ENCODE measurements at places on chromosomes 16 and 17. TPM values are rescaled to one million over a fixed set of nuclear protein-coding genes. Genes with fewer than 3 reads are reported as not detected.

GRCh38 chr17:79760197-79760906 lies 17.6 kb upstream of the CBX2 start:
- no peak for DNase-seq

DNA sequence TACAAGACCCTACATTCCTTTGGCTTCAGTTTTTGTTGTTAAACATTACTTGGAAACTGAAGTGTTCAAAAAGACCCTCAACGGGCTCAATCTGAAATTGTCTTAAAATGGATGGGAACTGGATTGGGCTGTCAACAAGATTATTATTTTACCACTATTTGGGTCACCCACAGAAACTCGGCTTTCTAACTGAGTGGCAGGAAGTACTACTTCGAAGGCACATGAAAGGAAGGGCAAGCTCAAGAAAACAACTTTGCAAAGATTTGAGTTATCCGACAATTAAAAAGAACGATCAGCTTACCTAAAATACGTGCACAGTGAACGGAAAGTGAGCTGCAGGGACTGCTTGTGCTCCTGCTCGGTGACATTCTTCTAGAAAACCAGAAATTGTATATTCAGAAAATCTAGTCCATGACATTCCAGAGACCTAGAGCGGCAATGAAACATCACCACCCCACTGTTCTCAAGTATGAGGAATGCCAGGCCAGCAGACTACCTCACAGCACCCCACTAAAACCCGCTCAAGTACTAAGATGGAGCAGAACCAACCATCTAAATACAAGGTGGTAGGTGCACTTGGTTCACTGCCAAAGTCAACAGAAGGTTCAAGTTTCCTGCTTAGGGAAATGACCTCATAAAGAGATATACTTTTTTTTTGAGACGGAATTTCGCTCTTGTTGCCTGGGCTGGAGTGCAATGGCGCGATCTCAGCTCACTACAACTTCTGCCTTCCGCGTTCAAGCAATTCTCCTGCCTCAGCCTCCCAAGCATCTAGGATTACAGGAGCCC lies 60.5 kb downstream of the ZZEF1 start:
- DNase-seq, result no peak

Gene BCL6B
- total RNA-seq, result 2.2 TPM

Gene RRAD
- 26.8 TPM for total RNA-seq

Gene ZP2
- 0.32 TPM for total RNA-seq

- DNase-seq, result no peak
Measured at GRCh38 chr16:51507286-51507685, 356.2 kb upstream of the SALL1 start.

Gene STAC2
- 6.9 TPM for total RNA-seq

DNA sequence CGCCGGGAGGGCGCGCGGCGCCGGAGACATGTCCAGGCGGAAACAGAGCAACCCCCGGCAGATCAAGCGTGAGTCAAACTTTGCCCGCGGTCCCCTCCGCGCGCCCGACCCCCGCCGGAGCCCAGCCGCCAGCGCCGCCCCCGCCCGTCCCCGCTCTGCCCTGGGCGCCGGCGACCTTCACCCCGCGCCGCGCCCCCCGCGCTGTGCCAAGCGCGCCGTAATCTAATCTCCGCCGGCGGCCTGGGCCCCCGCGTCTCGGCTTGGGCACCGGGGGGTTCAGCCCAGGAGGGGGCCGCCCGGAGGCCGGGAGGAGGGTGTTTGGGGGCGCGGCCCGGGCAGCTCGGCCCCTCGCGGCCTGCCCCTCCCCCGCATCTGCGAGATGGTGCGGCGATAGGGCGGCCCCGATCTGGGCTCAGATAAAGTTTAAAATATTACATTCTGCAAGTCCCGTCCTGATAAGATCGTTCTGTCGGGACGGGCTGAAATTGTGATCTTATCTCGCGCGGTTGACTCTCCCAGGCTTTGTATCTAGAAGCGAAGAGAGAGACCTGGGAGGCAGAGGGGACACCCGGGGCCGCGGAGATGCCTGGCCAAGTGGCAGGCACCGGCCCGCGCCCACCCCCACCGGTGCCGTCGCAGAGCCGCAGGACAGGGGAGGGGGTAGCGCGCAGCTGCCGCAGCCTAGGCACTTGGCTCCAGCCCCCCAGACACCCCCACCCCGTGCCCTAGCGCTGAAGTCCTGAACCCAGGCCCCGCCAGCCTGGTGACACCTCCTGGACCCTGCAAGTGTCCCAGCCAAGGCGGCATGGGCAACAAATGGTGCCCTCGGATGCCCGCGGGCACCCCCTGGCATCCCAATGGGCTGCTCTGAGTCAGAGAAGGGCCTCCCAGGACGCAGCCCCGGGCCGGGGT lies 787 bp downstream of the ZFPM1 start:
- DNase-seq, result no peak

- DNase-seq, result no peak
Measured at GRCh38 chr17:60766778-60767190, 89.1 kb downstream of the BCAS3 start.

DNA sequence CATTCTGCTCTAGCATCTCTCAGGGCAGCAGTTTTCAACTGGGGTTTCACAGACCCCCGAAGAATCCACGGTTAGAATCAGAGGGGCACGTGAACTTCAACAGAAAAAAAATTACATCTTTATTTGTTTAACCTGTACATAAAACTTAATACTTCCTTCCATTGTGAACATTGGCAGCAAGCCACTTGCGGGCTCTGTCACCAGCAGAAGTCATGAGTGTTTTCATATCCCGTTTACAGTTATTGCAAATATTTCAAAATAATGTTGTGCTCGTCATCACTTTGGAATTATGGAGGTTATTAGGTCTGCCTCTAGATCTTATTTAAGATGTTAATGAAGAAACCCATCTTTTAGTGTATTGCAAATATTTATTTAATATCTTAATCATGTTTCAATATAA lies 109.8 kb downstream of the SDR42E1 start:
- DNase-seq, result no peak

GRCh38 chr16:7124701-7125100 lies 207.9 kb upstream of the RBFOX1 start:
- no peak for DNase-seq

GRCh38 chr17:40472733-40473452 lies 28.5 kb downstream of the TNS4 start:
- no peak for DNase-seq

DNA sequence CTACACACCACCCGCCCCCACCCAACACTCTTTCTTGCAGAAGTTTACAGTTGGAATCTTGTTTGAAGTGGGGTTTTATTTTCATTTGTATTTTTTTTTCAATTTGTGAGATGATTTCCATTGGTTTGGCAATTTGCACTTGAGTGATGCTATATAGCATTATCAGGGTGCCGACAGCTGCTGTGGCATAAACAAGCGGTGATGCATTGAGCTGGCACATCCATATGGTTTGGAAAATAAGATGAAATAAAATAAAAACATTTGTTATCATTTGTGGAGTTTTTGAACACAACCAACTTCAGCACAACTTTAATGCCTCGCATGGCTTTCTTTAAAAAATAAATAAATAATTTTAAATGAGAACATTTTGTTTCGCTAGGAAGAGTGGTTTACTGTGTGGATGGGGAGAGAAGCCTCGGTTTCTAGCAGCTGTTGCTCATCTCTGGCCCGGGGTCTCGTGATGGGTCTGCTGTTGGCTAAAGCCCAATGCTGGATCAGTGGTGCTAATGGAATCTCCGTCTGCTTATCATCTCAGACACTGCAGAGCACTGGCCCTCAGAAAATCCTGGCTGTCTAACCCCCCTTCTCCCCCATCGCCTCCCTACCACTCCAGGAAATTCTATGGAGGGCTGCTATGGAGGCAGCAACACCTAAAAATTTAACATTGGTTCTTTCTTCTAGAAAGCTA lies 192.3 kb upstream of the MAF start:
- DNase-seq, result no peak

DNA sequence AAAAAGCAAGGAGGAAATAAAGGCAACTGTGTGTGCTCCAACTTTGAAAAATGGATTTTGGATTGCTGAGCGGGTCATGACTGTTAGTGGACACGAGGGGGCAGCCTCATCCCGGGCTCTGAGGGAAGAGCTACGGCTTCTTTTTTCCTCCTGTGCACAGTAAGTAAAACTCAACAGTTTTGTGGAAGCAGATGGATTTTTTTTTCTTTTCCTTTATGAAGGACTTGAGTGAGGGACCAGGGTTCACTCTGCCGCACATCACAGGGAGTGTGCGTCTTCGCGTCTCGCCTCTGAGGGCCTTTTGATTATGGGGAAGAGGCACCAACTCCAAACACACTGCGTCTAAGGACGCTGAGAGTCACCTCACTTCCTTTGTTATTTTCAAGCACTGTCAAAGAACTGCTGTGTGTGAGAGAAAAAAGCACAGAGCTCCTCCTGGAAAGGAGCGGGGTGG lies 80.3 kb upstream of the GOT2 start:
- DNase-seq, result no peak

Gene ACTG1
- total RNA-seq, result 3,961 TPM

DNA sequence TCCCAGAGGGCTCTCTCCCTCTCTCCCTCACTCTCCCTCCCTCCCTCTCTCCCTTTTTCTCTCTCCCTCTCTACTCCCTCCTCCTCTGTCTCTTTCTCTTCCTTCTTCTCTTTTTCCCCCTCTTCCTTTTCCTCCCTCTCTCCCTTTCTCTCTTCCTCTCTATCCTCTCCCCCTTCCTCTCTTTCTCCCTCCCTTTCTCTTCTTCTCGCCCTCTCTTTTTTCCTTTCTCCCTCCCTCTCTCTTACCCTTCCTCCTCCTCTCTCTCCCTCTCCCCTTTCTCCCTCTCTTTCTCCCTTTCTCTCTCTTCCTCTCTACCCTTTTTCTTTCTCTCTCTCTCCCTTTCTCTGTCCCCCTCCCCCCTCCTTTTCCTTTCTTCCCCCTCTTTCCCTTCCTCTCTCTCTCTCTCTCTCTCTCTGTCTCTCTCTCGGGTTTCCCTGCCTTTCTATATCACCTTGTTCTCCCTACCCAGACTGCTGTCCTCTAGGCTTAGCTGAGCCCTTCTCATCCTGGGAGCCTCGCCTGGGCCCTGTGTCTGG lies 25.8 kb upstream of the TMEM220 start:
- DNase-seq, result no peak

Gene SLC35G6
- not detected for total RNA-seq

Gene SOX8
- 8.0 TPM for total RNA-seq

Data from lower leg skin (tissue), 4 donors.